ENCODE measurements at places on chromosomes 7 and 10.

DNA sequence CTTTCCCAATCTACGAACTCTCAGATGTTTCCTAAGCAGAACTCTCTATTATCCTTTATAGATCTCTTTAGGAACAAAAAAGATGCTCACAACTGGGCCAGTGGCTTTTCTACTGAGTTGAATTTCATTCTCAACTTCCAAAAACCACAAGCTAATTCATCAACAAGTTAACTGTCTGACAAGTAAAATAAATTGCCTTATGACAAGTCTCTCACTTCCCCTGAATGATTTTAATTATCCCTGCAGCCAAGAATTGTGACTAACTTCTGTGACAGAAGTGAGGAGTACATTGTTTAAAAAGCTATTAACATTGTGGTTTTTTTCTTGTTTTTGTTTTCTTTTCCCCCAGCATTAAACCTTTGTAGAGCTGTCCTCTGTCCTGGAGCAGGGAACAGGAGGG lies 343.1 kb downstream of the HPSE2 start:
- DNase-seq = no peak

DNA sequence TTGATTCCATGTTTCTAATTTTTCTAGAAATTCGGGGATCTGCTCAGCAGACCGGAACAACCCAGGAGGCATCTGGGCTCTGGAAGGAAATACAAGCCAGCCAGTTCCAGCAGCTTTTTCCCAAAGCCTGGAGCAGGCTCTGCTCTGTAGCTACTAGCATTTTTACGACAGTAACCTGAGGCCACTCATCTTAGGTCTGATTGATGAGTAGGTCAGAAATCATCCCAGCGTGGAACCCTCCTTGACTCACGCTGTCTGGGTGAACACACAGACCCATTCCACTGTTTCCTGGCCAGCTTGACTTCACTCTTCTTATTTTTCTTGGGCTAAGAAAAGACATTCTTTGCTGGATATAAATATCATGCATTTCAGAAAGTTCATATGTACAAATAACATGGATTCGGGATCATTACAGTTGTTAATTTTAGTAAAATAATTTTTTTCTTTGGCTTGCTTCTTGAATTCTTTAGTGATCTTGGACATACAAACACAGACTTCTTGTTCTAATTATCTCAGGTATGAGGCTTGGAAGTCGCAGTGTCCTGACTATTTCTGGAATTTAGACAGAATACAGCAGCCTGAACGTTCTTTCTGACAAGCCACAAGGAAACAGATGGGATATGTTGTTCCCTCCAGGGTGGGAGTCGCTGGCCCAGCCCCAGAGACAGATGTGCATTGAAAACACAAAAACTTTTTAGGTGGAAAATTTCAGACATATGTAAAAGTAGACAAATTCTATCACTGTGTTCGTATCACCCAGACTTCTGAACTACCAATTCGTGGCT lies 54.6 kb upstream of the PITRM1 start:
- no peak for DNase-seq

DNA sequence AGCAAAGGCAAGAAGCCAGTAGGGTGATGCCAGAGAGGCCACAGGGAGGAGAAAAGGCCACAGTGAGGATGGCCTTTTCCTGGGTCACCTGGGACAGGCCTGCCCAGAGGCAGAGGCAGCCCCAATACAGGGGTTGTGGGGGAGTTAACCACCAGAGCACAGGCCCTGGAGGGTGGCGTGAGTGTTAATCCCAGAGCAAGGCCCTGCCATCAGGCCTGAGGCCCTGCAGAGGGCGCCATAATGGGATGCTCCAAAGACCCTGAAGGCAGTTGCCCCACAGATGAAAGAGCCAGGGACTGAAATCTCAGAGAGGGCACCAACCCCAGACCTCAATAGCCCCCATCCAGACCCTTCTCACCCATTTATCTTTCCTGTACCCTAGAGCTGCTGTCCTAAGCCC lies 23.9 kb downstream of the SLC13A4 start:
- DNase-seq = no peak

DNA sequence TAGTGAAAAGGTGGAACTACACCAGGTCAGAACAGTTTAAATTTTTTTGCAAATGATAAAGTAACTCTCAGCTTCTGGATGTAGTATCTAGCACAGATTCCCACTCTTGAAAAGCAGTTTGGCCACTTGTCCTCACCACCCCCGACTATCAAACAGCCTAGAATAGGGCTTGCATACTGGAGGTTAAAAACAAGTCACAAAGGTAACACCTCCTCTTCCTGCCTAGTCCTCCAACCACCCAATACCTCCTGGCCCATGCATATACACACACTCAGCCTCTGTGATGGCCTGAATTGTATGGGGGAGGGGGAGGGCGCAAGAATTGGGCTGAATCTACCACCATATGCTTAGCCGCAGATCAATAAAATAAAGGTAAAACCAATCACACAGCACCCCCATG lies 5.7 kb downstream of the SKAP2 start:
- DNase-seq = no peak

DNA sequence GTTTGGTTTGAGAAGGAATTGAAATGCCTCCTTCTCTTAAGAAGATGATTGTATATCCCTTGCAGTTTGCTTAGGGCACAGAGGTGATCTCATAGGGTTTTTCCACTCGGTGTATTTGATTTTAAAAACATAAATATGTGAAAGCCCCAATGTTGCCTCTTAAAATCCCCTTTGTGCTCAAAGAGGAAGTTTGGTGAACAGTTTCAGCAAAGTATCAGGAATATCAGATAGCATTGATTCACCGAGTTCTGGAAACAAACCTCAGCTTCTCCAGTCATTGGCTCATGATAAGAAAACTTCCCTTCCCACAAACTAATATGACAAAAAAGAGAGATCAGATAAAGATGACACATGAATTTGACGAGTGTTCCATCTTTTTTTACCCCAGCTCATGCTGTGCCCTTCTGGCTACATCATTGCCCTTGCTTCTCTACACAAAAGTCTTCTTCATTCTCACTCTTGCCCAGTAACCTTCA lies 20.1 kb upstream of the SMNDC1 start:
- no peak for DNase-seq

- DNase-seq = no peak
Observed at GRCh38 chr10:86090807-86091206, 275.8 kb downstream of the GRID1 start.

- no peak for DNase-seq
Observed at GRCh38 chr10:52615756-52616394, 156.7 kb downstream of the MBL2 start.

DNA sequence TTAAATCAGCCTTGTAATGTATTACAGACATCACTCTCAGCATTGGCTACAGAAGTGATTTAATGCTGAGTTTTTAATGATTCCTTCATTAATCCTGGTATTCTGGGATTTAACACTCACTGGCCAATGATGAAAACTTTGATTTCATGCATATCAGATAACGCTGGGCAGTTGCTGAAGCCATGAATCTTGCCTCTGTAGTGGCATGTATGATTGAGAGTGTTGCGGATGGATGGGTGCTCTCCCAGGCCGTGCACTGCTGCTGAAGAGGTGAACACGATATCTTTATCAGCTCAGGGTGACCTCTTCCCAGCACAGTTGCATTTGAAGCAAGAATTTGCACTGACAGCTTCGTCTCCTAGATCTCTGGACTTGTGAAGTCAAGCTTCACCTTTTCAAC lies 168.7 kb downstream of the LRRC4 start:
- DNase-seq = no peak

DNA sequence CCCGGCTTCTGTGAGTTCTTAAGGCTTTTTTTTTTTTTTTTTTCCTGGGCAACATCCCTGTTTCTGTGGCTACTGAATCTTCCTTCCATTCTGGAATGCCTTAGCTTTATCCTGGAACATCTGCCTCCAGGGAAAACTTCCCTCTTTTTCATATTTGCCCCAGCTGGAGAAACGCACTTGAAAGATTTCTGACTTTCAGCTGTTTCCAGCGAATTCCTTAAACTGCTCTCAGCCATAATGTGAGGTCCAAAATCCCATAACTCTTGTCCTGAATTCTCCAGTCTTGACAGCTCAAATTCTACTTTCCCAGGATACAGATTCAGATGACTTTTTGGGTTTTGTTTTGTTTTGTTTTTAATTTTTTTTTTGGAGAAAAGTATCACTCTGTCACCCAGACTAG lies 263.6 kb upstream of the AUTS2 start:
- DNase-seq = no peak

- peak; percentile 89 for DNase-seq
Observed at GRCh38 chr7:76397409-76398183, 11.9 kb downstream of the SSC4D start.

DNA sequence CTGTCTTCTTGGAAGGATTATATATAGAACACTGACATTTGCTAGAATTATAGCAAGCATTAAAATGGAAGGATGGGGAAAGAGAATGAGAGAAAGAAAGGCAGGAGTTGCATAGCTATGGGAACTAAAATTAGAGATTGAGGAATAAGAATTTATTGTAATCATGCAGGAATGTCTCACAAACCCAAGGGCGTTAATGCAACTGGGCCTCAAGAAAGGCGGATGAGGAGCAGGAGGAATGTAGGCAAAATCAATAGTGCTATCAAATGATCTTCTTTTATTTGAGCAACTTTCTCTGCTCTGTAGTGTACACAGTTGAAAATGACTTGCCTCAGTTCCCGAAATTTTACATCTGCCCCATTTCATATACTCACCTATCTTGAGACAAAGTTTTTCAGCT lies 1131.8 kb upstream of the GHITM start:
- no peak for DNase-seq

- no peak for DNase-seq
Observed at GRCh38 chr10:8543361-8544056, 489.0 kb downstream of the GATA3 start.

GRCh38 chr10:75426880-75427279 lies 4.5 kb upstream of the LRMDA start:
- no peak for DNase-seq

GRCh38 chr10:122659126-122659525 lies 40.5 kb downstream of the C10orf120 start:
- no peak for DNase-seq

- DNase-seq = no peak
Observed at GRCh38 chr10:83574770-83575169, 564.5 kb upstream of the GHITM start.

- no peak for DNase-seq
Observed at GRCh38 chr10:112962343-112962742, 12.3 kb downstream of the TCF7L2 start.
